ENCODE measurements at places on chromosomes 5 and 9. TPM values are rescaled to one million over a fixed set of nuclear protein-coding genes. Genes with fewer than 3 reads are reported as not detected.

IL5 gene
- not detected for total RNA-seq

- DNase-seq: no peak
Measured at GRCh38 chr5:122200450-122200849, 71.1 kb downstream of the ZNF474 start.

- DNase-seq: peak; percentile 45
Measured at GRCh38 chr9:79799691-79800335, 228.0 kb downstream of the TLE4 start.

GRCh38 chr5:1324719-1325190 is 20.1 kb downstream of the CLPTM1L start:
- no peak for DNase-seq
